BJ (cell line): ENCODE measurements at places on chromosomes 1 and 21. TPM values are rescaled to one million over a fixed set of nuclear protein-coding genes. Genes with fewer than 3 reads are reported as not detected.
A peak's percentile ranks its signal among the peaks of the same experiment; 100 is the strongest.

DNA sequence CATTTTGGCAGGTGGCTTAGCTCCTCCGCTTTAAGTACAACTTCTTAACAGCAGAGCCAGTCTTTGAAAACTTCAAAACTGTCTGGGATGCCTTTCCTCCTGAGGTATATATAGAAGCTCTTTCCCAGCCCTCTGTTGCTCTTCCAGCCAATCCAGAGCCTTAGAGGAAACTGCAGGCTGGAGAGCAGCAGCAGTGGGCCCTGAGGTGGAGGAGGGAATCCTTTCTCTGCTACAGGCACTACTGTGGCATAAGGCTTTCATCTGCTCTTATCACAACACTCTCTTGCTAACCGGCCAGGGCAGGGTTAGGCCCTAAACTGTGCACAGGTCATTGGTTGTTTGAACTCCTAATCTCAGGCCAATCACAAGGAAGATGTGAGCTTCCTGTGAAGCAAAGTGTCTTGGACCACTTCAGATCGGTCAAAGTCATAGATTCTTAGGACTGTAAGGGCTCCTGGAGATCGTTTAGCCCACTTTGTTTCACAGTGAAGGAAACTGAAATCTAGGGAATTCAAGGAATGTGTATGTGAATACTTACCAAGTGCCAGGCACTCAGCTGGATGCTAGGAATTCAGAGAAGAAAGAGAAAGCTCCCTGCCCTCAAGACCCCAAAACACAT lies at the start of gene RGS5:
Gene RGS5, minus strand, starts transcription at position 84 of the 619 bp plus-strand sequence. Its CDS starts 81 bp downstream, at position 3.
- no peak for DNase-seq

DNA sequence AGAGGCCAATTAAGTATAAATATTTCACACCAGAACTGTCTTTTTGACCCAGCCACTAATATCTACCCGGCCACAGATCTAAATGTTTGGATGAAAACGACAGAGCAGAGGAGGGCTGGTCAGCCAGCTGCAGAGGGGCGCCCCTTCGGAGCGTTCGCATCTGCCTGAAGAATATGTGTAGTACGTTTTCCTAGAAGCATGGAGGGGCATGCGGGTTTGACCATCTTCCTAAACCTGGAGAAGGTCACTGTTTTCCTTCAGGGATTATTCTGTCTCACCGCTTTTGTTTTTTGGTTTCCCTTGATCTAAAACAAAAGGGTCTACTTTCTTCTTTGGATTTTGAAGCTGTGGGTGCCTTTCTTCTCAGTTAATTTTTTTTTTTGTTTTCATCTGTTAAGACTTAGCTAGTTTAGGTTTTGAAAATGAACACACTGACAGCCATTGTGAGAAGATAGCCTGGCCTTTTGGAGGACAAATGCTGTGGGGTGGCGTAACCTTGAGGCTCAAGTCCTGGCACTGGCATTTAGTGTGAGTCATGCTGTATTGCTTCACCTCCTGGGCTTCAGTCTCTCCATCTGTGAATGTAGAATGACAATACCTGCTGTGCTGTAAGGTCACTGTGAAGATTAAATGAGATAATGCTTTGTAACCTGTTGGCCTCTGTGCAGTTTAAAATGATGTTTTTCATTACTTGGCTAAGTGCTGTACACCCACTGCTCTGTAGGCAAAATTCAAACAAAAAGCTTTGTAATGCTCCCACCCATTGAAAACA lies 74.1 kb upstream of the IRF2BP2 start:
- DNase-seq, result peak; percentile 12

HUNK gene
- 0.28 and 0.70 TPM in 2 replicates for polyA plus RNA-seq

DNA sequence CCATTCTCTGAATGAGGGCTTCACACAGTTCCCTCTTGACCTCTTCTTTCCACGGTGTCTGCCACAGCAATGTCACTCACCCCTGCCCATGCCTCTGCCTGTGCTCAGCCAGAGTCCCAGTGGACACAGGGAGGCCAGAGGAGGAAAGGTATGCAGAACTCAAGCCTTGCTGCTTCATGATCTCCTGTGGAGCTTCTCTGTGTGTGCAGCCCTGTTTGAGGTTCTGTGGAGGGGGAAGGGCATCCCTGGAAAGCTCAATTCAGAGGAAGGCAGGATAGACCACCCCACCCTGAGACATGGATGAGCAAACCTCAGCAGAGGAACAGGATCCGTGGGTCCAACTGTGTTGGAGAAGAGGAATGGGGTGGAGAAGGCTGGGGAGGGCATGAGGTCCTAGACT lies 2.0 kb downstream of the HCN3 start:
- DNase-seq, result no peak

DNA sequence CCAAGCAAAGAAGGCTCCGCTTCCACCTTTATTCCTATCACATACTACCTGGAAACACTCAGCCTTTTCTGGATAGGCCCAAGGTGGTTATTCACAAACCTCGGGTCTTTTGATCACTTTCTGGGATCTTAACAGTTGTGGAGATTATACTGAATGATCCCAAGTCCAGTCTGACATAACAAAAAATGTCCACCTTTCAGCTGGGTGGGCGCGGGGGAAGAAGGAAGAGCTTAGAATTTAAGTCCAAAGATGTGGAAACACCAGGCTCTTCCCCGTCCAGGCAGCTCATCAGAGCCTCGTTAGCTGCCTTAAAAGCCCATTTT lies 338 bp upstream of the C1orf53 start:
- DNase-seq, result no peak

DNA sequence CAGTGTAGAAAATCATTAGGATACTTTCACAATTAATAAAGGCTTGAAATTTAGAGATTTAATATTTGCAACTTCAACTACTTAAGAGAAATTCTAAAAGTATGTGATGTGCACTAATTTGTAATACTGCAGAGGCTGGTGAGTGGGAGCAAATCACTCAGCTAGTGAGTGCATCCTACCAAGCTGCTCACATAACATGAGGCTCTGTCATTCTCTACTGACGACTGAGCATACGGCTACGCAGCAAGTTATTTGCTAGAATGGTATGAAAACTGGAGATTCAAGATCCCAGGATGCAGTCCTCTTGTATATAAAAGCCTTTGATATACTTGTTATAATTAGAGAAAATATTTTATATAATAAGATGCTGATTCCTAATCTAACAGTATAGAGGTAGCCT lies 90.1 kb downstream of the ATP1B1 start:
- DNase-seq, result no peak

- DNase-seq, result no peak
Observed at GRCh38 chr1:160149233-160149632, 2.2 kb upstream of the ATP1A4 start.

ZMPSTE24 gene
- 16.5 and 37.3 TPM in 2 replicates for polyA plus RNA-seq

DNA sequence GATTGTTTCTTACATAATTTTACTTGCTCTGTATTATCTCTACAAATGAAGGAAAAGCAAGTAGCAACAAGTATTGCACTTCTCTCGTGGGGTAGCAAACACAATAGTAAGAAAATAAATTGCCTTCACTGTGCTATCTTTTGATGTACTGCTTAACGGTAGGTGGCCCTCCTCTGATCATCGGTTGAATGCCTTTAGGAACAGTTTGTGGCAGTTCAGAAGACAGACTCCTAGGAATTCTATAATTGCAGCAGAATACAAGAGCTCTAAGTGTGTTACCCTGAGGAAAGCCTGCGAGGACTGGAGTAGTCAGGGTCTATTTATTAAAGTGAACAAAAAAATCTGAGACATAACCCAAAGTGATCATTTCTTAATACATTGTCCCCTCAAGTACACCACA lies 1135.9 kb downstream of the KCNT2 start:
- DNase-seq, result no peak

DNA sequence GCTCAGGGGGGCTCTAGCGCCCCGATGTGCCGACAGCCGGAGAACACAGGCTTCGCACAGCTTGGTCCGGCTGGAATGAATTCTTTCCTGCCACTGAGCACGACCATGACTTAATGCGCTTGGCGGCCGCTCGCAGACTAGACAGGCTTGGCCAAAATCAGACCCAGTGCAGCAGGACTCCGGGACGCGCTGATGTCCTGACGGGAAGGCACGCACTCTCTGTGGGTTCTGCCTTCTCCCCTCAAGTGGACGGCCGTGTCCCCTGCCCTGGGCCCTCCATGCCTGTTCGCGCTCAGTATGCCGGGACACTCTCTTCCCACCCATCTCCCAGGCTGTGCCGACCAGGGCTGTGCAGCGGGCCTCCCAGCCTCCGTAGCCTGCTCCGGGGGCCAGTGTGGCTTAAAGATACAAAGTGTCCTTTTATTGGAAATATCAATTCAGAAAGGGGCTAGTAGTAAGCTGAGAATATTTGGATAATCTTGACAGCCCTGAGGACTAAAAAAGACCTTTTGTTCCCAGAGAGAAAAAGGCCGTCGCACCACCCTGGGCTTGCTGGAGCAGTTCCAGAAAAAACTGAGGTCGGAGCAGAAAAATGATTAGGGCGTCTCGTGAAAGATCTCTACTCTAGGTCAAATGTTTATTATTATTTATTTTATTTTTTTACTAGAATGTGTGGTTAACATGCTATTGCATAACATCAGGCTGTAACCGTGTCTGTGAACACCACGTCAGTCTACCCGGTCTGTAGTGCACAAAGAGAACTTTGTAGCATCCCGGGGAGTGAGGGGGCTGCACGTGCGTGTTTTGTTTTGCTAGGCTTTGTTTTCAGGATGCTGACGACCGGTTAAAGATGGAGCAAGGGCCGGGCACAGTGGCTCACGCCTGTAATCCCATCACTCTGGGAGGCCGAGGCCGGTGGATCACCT lies 88.1 kb upstream of the ARHGEF16 start:
- no peak for DNase-seq

KIF26B gene
- polyA plus RNA-seq, result 2.8 and 3.0 TPM in 2 replicates

- DNase-seq, result no peak
Observed at GRCh38 chr1:21836010-21836409, 23.9 kb downstream of the LDLRAD2 start.

DNA sequence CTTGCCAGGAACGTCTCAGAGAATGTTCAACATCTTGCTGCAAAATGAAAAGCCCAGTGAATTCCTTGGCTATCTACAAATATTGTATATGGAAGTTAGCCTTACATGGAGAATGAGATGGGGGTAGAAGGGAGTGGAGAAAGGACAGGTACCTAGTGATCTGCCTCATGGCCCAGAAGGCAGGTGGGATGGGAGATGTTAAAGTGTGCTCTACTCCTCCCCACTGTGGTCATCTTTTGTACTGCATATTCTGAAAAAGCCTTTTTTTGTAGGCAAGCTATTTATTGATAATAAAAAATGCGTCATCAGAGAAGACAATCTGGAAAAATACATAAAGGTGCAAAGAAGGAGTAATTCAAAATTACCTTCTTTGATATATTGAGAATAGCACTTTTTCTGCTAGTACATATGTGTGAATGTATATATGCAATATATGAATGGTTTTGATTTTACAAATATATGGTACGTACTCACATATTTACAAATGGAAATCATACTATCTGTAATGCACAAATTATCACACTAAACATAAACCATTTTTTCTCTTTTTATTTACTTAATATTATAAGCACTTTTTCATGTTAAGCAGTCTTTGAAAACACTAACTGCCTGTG lies 19.1 kb upstream of the SLC5A9 start:
- DNase-seq, result no peak

GRCh38 chr1:41192456-41193178 lies 49.5 kb downstream of the SCMH1 start:
- no peak for DNase-seq

DNA sequence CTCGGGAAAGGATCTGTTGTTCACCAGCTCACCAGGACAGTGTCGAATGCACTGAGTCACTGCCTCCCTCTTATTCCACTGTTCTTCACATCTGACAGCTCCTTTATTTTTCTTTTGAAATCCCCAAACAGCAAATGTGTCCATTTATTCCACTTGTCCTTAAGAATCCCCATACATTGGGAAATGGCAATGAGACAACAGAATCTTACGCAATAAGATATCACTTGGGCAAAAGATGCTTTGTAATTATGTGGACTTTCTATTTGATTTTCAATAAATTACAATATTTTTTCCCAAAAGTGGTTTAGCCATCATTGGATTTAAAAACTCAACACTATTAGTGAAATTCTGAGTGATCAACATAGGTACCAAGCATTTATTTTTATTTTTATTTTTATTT lies 3.7 kb downstream of the KRTAP20-2 start:
- no peak for DNase-seq

DNA sequence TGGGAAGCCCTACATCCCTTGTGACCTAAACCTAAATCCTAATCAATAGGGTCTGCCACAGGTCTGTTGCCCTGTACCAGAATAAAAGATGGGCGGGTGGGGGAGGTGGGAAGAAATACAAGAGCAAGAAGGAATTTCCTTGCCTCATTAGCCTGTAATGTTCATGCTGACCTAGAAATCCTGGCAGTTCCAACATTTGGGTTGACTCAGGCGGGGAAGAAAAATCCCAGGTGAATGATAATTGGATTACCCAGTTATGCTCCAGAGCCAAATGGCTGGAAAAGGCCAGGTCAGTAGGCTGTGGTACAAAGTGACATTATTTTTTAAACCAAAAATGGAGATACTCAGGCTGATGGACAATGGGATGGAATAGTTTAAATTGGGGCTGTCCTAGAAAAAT lies 27.3 kb upstream of the A3GALT2 start:
- DNase-seq, result no peak

RUNX1 gene
- polyA plus RNA-seq, result 22.3 and 36.1 TPM in 2 replicates

- DNase-seq, result no peak
Observed at GRCh38 chr1:22449636-22450035, 2.0 kb upstream of the ZBTB40 start.

DNA sequence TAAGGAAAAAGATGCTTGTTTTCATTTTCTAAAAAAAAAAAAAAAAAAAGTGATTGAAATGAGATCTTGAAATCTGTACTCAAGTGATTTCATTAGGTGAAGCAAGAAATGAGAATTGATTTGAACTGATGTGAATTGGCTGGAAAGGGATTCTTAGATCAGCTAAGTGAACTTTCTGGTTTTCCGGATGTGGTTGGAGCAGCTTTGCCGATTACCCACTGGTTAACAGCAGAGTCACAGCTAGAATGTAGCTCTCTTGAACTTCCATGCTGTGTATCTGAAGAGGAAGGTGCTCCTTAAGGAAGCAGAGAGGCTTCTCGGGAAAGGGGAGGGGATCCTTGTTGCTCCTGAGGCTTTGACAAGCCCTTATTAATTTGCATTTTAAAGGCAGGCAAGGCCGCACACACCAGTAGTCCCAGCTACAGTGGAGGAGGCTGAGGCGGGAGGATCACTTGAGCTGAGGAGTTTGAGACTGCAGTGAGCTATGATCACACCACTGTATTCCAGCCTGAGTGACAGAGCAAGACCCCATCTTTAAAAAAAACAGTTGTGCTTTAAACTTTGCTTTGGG lies 28.7 kb upstream of the PWP2 start:
- no peak for DNase-seq

MX1 gene
- polyA plus RNA-seq, result 5.9 and 7.2 TPM in 2 replicates

- DNase-seq, result no peak
Observed at GRCh38 chr1:172905452-172905851, 145.3 kb downstream of the TNFSF18 start.

DNA sequence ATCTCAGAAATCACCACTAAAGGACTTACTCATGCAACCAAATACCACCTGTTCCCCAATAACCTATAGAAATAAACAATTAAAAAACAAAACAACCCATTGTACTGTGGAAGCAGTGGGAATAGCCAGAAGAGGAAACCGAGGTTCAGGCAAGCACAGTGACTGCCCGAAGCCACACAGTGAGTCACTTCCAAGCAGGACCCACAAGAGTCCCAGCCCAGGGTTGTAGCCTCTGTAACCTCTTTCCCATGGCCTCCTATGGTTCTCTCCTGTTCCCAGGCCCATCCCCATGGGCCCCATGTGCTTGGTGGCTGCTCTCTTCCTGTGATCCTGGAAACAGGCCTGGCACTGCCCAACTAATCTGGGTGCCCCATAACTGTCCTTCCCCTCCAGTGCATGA lies 29.0 kb upstream of the HTR1D start:
- no peak for DNase-seq

RXFP4 gene
- polyA plus RNA-seq, result not detected in 2 replicates

ABCA4 gene
- 0.22 and 0.25 TPM in 2 replicates for polyA plus RNA-seq

U2AF1 gene
- polyA plus RNA-seq, result 15.8 and 32.8 TPM in 2 replicates
